ENCODE measurements at places on chromosomes 12 and 14. TPM values are rescaled to one million over a fixed set of nuclear protein-coding genes. Genes with fewer than 3 reads are reported as not detected.

NRL gene
- 3.6 TPM for total RNA-seq

NOS1 gene
- total RNA-seq, result 0.10 TPM

DNA sequence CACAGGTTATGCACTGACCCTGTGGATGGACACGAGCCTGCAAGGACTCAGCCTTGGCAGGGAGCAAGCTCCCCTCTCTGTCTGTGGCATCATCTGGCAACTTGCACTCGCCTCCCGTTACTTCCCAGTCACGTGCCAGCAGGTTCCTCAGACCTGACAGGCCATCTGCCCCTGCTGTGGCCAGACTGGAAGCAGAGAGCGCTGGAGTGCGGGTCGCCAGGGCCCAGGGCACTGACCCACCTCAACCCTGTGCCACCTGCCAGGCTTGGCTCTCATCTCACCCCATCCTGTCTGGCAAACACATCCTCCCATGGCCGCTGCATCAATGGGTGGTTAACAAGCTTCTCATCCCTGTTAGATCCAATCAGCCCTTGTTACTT lies 28.4 kb downstream of the SLC6A12 start:
- DNase-seq, result no peak

GRCh38 chr14:48275301-48275700 lies 599.9 kb upstream of the MDGA2 start:
- DNase-seq, result no peak

- no peak for DNase-seq
Observed at GRCh38 chr12:113776536-113776935, 189.6 kb downstream of the RBM19 start.

CIROP gene
- total RNA-seq, result not detected

GRCh38 chr14:41303506-41303905 lies 303.2 kb upstream of the LRFN5 start:
- no peak for DNase-seq

CMTM5 gene
- total RNA-seq, result not detected

DNA sequence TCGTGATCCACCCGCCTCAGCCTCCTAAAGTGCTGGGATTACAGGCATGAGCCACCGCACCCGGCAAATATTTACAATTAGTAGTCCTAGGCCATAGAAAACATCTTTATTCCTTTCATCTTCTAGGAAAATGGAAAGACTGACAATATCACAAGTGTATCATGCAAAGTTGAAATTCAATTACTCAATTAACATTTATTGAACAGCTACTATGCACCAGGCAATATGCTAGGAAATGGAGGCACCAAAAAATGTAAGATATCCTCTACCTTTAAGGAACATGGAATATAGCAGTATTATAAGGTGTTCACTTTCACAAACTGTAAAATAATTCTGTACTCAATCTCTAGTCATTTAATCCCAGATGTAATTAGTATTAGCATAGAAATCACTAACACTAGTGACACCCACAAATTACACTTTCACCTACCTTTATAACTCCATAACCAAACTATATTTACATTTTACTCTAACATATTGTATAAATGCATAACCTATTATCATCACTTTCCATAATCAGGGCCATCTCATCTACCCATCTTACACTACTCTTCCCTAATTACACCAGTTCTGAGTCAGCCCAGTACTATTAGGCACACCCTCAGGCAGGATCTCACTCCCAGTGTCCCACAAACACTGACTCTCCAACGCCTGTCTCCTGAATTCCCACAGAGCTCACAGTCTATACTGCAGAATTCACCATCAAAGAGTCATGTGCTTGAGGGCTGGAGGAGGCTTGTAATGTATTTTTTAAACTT lies 10.4 kb downstream of the CORO1C start:
- DNase-seq, result no peak

DNA sequence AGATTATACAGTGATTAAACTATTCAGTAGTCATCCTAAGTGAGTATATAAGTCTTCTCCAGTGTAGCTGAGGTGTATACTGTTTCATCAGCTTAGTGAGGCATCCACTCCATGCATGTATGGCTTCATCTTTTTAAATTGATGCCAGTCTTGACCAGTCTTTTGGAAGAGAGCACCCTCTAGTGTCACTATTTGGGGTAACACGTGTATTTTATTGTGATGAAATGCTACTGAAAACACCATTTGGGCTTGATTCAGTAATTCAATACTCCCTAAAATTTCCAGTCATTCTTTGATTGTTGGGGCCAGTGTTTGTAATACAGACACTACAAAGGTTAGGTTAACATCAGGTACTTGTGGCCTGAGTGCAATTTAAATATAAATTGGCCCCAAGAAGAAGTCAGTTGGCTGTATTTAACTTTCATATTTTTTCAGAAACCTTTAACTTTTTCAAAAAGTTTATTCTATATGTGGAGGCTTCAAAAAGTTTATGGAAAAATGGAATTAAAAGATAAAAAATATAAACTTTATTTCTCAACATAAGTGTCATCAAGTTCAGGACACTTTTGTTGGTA lies 35.3 kb downstream of the MIPOL1 start:
- no peak for DNase-seq

- no peak for DNase-seq
Observed at GRCh38 chr12:16562921-16563320, 43.0 kb downstream of the LMO3 start.

GRCh38 chr14:102708494-102708893 lies 68.8 kb upstream of the TRAF3 start:
- DNase-seq, result no peak

- DNase-seq, result no peak
Observed at GRCh38 chr14:51205486-51205885, 34.6 kb upstream of the TMX1 start.

GRCh38 chr12:79961411-79961810 lies 26.5 kb upstream of the PPP1R12A start:
- DNase-seq, result no peak

- no peak for DNase-seq
Observed at GRCh38 chr12:10113075-10113474, 14.3 kb upstream of the CLEC1A start.

ANO2 gene
- 3.0 TPM for total RNA-seq

GRCh38 chr12:106136263-106136662 lies 2.5 kb downstream of the NUAK1 start:
- DNase-seq, result peak; percentile 85

DNA sequence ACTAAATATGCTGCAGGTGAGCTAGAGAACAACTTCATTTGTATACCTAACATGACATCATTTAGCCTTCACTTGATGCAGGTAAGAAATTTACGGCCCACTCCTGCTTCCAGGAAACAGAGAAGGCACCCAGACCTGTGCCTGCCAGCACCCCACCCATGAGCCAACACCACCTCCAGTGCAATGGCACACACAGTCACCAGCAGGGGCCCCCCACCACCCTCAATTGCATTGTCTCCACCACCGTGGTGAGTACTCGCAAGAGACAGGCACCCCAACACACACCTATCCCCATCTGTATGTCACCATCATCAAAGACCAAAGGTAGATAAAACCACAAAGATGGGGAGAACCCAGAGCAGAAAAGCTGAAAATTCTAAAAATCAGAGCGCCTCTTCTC lies 107.6 kb downstream of the KLHL28 start:
- no peak for DNase-seq

Measured in ovary (tissue), 10 donors.